ENCODE measurements at places on chromosomes 5 and 9.

DNA sequence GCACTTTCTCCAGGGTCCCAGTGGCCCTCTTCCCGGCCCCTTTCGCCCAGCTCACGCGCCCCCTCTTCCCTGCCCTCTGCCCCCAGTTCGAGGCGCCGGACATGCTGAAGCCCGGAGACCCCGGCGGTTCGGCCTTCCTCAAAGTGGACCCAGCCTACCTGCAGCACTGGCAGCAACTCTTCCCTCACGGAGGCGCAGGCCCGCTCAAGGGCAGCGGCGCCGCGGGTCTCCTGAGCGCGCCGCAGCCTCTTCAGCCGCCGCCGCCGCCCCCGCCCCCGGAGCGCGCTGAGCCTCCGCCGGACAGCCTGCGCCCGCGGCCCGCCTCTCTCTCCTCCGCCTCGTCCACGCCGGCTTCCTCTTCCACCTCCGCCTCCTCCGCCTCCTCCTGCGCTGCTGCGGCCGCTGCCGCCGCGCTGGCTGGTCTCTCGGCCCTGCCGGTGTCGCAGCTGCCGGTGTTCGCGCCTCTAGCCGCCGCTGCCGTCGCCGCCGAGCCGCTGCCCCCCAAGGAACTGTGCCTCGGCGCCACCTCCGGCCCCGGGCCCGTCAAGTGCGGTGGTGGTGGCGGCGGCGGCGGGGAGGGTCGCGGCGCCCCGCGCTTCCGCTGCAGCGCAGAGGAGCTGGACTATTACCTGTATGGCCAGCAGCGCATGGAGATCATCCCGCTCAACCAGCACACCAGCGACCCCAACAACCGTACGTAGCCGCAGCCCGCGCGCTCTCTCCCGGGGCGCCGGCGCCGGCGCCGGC is 1.0 kb downstream of the PRDM6 start:
- no peak for DNase-seq

- DNase-seq: no peak
Observed at GRCh38 chr5:54045077-54045792, 265.1 kb downstream of the ARL15 start.

GRCh38 chr5:128350705-128351104 is 187.3 kb downstream of the FBN2 start:
- DNase-seq: no peak

DNA sequence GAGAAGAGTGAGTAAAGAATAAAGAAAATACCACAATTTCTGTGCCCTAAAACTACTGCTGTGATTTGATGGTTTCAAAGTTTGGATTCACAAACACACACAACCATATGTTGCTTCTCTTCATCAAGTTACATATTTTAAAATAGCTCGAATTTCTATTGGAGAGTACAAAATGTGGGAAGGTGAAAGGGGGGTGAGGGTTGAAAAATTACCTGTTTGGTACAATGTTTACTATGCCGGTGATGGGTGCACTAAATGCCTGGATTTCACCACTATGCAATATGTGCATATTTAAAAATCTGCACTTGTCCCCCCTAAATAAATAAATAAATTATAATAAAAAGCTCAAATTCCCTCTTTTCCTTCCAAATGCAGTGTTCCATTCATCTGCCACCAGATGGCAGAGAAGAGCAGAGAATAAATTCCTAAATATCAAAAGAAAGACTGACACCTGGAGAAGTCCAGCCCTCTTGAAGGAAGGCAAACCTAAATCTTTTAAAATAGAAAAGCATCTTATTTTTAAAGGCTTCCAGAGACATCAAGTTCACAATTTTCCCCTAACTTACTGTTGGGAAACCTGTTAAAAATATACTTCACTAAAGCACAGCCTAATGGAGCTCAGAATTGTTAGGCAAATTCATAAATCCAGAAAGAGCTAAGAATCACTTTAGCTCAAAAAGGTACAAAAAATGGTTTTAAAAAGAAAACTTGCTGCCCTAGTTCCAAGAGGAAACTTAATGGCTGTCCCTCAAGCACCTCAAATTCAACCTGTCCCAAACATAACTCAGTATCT is 24.8 kb upstream of the HNRNPA0 start:
- DNase-seq: peak; percentile 27

GRCh38 chr5:160488394-160489325 is 67.0 kb downstream of the PTTG1 start:
- DNase-seq: no peak

- DNase-seq: no peak
Observed at GRCh38 chr5:136260656-136261055, 67.7 kb upstream of the SMIM32 start.

DNA sequence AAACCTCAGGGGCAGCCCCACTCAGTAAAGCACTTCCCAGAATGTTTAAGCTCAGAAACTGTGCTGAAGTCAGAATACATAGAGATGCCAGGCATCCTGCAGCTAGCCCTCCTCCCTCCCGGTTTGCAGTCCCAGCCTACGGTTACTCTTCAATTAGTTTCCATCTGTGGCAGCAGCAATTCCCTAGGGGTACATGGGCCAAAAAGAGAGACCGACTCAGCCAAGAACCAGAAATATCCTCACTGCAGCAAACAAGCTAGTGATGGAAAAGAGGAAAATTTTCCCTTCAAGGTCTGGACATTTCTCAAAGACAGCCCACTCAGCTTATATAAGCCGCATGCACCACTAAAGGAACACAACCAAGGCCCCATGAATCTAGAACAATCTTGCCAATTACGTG is 89.1 kb upstream of the PPP2R2B start:
- no peak for DNase-seq

GRCh38 chr5:89930591-89931392 is 478.8 kb downstream of the CETN3 start:
- DNase-seq: peak; percentile 74

DNA sequence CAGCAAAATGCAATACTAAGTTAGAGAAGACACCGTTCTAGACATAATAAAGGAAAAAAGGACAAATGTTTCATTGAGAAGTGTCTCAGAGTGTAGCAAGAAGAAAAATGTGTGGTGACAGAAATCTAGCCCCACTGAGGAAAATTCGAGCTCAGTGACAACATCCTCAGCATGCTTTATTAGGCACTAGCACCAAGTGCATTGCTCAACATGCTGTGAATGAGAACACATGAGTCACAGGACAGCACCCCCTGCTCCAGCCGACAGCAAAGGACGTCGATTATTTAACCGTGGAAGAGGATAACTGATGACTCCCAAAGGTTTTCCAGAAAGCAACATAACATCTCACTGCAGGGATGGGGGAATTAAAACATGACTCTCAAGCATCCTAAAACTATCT is 182.7 kb downstream of the GNAQ start:
- no peak for DNase-seq

GRCh38 chr9:120869726-120870125 is 7.3 kb downstream of the PHF19 start:
- no peak for DNase-seq

GRCh38 chr5:76412511-76412910 is 9.4 kb downstream of the IQGAP2 start:
- DNase-seq: no peak

DNA sequence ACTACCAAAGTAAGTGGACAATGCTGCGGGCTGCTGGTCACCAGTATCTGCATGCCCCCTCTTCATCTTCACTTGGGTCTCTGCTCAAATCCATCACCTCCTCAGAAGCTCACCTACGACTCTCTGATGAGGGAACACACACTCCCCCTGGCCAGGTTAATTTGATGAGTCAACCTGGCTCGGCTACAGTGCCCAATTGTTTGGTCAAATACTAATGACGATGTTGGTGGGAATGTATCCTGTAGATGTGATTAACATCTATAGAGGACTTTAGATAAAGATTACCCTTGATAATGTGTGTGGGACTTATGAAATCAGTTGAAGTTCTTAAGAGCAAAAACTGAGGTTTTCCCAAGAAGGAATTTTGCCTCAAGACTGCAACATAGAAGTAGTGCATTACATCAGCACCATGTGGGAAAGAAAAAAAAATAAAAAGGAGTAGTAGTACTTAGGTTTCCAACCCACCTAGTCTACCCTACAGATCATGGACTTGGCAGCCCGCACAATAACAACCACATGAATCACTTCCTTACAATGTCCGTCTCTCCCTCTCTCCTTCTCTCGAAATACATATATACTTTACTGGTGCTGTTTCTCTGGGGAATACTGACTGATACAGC is 467.3 kb downstream of the DNAH5 start:
- DNase-seq: no peak

DNA sequence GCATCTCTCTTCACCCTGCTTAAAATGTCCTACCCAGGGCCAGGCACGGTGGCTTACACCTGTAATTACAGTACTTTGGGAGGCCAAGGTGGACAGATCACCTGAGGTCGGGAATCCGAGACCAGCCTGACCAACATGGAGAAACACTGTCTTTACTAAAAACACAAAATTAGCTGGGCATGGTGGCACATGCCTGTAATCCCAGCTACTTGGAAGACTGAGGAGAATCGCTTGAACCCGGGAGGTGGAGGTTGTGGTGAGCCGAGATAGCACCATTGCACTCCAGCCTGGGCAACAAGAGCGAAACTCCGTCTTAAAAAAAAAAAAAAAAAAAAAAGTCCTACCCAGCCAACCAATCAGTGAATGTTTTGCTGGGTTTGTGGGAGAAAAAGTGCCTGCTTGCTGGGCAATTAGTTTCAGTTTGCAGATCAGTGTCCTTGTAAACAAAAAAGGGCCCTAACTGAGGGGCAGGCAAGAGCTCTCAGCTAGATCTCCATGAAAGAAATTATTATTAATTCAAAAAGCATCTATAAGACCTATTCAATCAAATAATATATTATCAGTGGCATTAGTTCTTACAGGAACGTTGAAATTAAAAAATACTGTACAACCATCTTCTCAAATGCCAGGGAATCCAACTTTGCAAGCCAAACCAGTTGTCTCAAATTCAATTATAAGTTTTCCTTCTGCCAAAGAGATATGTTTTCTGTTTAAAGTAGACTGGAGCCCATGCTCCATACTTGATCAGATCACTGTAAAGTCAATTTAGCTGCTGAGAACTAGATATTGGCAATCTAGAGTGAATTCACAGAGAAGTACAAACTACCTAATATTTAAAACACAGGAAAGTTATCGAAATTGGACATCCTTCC is 3.9 kb downstream of the MEGF9 start:
- DNase-seq: no peak

DNA sequence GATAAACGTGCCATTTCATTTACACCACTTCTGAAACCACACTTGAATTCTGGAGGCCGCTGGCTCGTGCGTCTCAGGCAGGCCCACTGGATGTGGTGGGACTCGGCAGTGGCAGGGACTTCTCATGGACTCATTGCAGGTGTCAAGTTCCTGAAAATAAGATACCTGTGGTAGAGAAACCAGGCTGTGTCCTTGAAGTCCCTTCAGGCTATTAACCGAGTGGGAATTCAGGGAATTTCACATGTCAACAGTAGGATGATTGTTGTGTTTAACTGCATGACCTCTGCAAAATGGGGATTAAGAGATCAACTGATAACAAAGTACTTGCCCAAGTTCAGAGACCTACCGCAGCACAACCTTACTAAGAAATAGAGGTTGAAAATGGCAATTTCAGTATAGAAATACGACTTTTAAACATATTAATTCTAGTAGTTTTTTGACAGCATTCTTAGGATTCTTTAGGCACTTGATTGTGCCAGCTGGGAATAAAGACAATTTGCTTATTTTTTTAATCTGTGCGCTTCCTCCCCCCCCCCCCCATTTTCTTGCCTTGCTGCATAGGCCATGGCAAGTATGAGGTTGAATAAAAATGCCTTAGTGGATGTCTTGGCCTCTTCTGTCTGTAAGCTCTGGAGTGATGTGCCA is 26.8 kb downstream of the TRIP13 start:
- DNase-seq: no peak

DNA sequence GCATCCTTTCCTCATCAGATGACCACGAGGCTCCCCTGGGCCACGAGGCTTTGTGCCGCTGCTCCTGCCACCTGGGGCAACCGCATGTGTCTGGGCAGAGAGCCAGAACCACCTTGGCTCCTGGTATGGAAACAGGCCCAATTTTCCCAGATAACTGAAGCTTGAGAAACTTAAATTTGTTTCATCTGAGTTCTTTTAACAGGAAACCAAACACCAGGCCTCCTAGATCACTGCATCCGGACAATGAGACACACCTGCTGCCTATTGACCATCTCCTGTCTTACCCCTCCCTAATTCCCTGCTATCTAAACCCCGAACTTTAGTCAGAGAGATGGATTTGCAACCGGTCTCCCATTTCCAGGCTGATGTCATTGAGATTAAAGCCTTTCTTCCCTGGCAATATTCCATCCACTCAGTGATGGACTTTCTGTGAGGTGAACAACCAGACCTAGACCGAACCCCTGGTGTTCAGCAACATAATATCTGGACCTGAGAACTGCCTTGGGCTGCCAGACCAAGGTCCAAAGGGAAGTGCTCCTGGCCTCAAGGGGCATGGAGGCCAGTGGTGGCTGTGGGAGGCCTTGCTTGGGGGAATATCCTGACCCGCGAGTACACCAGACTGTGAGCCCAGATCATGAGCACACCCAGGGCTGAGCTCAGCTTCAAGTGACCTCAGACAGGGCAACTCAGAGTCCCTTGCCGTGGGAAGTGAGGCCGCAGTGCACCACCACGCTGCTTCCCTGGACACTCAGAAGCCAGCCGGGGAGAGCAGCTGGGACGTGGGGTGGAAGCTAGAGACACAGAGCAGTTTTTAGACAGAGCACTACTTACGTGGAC is 199.7 kb downstream of the HSPA4 start:
- no peak for DNase-seq

- DNase-seq: no peak
Observed at GRCh38 chr5:135876146-135876545, 19.5 kb downstream of the IL9 start.

DNA sequence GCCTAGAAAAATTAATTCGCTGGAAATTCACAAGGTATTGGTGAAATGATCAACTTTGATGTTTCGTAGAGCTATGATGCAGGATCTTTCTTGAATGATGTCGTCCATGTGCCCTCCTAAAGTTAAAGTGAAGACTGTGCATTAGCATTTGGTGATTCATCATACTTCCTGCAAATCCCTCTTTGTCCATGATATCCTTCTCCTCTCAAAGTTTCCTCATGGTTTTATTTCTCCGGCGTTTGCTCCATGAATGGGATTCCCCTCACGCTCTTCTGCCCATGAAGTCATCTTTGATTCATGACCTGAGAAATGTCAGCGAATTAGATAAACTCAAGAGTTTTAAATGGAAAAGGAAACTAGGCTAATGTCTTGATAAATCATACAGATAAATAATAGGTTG is 372.7 kb downstream of the PSAT1 start:
- DNase-seq: no peak

GRCh38 chr5:150559701-150560100 is 51.8 kb downstream of the NDST1 start:
- no peak for DNase-seq

- DNase-seq: no peak
Observed at GRCh38 chr5:131281133-131281867, 17.4 kb downstream of the CDC42SE2 start.
